Left hindlimb (tissue), 1 donor: ENCODE measurements at places on chromosomes 6 and 20.

- no peak for DNase-seq
Observed at GRCh38 chr6:3244003-3244831, 14.5 kb upstream of the PSMG4 start.

- no peak for DNase-seq
Observed at GRCh38 chr6:109466212-109466923, 10.8 kb upstream of the MICAL1 start.

DNA sequence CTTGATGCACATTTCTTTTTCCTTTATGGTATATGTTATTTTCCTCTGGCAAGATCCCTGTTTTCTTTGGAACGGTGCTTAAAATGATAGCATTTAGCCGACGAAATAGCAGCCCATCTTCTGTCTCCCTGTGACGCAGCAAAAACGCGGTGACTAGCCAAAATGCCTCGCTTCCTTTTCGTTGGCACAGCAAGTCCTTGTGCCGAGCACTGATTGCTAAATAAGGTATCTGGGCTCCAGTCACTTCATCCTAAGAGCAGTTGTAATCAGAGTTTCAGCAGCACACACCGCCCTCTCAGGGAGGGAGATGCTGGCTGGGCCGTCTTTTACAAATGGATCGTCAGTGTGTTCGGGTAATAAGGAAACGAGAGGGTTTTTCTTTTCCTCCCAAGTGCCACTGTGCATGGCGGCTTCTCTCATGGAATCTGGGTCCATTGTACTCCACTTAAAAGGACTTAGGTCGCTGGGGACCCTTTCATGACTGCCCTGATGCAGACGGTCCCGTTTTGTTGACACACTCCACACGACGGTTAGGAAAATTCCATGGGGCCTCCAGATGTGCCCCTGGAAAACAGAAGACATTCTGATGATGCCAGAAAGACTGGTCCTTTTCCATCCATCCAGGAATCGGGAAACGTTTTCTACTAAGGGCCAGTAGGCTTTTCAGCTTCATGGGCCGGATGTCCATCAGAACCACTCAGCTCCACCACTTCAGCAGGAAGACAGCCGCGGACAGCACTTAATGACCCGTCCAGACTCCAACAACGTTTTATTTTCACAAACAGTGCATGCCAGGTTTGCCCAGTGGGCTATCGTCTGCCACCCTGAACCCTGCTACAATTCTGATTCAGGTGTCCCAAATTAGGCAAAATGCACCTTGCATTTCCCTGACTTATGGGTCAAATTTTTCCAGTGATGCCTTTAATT lies 185.5 kb downstream of the CDH4 start:
- no peak for DNase-seq

- DNase-seq: no peak
Observed at GRCh38 chr6:95228636-95229035, 348.7 kb upstream of the MANEA start.

- no peak for DNase-seq
Observed at GRCh38 chr20:59985164-59985563, 26.9 kb downstream of the CDH26 start.

GRCh38 chr6:68738039-68738438 lies 103.0 kb downstream of the ADGRB3 start:
- DNase-seq: no peak

GRCh38 chr20:61030130-61030529 lies 221.9 kb upstream of the CDH4 start:
- no peak for DNase-seq

- DNase-seq: no peak
Observed at GRCh38 chr6:112384511-112384910, 37.4 kb downstream of the RFPL4B start.

DNA sequence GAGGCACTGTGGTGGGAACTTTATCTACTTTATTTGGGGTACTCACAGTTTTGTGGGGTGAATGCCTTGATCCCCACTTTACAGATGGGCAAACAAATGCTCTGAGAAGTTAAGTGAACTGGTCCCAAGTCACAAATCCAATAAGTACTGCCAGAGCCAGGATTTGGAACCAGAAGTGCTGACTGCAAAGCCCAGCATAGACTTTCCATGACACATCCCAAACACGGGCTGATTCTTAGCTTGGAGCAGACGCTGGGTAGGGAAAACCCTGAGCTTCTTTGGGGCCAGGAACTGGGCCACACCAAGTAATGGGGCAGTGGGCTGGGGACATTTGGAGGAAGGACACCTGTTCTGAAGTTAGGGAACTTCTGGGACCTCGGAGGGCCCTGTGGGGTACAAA lies 20.3 kb downstream of the RIN2 start:
- DNase-seq: no peak

GRCh38 chr6:111802015-111802414 lies 71.2 kb downstream of the FYN start:
- DNase-seq: no peak

- no peak for DNase-seq
Observed at GRCh38 chr20:56835829-56836550, 206.9 kb downstream of the TFAP2C start.

GRCh38 chr6:161434921-161435747 lies 161.3 kb upstream of the AGPAT4 start:
- no peak for DNase-seq

DNA sequence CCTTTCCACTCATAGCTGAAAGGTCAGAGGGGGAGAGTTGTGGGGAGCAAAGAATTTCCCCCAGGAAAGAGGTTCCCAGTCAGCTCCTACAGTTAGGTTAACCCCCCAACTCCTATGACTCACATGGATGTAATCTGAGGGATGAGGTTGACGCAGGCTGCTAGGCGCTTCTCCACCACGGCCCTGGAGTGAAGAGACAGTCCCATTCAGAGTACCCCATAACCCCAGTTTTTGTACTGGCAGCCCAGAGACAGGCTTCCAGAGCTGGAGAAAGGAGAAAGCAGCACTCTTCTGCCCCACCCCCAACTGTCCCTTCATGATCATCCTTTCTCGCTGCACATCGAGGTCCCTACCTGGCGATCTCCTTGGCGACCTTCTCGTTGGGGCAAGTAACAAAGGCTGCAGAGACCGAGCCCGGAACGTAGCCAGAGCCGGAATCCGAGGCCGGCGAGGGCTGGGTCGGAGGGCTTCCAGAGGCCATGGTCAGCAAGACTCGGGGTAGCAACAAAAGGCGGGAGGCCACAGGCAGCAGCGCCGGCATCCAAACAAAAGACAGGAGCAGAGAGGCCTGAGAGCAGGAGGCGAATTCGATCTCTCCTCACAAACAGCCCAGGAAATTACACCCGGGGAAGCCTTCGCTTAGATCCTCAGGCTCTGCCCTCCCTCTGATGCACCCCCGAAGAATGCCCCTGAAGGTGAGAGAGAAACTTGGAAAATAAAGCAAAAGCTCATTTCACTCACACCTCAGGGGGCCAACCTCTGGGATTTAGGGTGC lies 592 bp downstream of the CUTA start:
- DNase-seq: no peak

DNA sequence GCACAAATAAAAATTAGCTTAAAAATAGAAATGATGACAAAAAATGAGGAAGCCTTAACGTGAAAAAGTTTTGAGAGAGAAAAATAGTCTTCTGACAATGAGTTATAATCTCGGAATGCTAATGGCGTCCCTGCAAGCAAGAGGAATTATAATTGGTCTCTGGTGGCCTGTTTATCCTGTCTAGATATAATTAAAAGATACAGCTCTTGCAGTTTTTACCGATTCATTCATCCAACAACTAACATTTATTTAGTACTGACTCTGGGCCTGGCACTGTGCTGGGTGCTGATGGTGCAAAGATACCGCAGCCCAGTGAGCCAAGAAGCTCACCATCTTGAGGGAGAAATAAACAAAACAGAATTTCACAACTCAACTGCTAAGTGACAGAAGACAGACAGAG lies 31.6 kb upstream of the ANKRD60 start:
- DNase-seq: no peak

GRCh38 chr6:151054306-151054705 lies 185.5 kb upstream of the AKAP12 start:
- DNase-seq: peak; percentile 75

DNA sequence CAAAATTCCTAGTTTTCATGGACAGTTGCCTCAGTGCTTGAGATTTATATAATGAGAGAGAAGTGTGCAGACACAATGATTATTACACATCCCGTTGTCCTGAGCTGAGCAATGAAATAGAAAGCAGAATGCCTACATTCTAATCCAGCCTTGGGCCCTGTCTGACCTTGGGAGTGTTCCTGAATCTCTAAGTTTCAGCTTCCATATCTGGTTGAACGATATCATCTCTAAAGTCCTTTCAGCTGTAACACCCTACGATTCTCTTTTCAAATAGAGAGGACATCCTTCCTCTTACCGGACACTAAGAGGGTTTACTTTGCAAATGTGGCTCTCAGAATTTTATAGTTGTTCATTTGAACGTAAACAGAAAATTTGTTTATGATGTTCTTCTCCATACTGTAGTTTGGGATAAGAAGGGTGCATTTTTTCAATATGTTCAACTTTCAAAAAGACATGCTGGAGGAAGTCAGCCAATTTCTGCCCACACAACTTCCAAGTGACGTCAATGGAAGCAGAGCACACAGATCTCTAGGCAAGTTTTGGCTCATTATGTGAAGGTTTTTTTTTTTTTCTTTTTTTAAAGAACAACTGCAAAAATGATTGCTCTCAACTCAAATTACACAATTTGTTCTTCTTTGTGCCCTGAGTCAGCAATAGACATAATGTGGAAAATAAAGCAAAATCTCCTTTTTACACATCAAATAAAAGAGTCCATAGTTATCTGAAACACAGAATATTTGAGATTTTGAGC lies 50.4 kb downstream of the PDE7B start:
- peak; percentile 79 for DNase-seq

GRCh38 chr6:45838996-45839395 lies 176.7 kb downstream of the CLIC5 start:
- no peak for DNase-seq

- no peak for DNase-seq
Observed at GRCh38 chr6:108710551-108710950, 137.7 kb upstream of the ARMC2 start.

DNA sequence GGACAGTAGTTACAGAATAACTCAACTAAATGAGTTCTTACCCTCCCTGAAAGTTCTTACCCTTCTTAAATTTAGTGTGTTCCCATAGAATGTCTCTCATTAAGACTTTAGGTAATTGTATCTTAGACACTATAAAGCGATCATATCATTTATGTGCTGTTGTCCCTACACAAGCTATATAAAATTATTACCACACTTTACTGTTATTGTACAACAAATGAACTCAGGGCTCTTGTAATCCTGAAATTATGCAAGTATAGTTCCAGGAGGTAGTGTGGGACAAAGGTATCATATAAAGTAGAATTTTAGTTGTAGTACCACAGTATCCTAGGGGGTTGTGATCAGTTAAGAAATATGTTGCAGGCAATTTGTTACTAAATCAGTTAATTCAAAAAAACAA lies 167.4 kb upstream of the CARMIL1 start:
- no peak for DNase-seq

DNA sequence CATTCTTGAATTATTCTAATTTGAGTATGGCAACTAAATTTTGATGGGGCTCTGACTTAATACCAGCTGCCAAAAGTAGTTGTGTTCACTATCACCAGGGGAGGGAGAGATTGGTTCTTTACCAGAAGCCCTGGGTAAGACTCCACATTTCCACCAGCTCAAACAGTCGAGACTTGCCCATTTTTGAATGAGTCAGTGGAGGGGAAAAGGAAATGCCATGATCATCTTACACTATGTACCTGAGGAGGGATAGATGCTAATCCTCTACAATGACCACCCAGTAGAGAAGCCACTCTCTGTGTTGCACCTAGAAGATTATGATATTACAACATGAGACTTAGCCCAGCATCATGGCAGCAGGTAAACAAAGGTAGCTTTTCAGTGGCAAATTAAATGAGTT lies 77.0 kb upstream of the SGK1 start:
- DNase-seq: no peak

- DNase-seq: peak; percentile 76
Observed at GRCh38 chr20:51360451-51361201, 181.9 kb downstream of the NFATC2 start.

DNA sequence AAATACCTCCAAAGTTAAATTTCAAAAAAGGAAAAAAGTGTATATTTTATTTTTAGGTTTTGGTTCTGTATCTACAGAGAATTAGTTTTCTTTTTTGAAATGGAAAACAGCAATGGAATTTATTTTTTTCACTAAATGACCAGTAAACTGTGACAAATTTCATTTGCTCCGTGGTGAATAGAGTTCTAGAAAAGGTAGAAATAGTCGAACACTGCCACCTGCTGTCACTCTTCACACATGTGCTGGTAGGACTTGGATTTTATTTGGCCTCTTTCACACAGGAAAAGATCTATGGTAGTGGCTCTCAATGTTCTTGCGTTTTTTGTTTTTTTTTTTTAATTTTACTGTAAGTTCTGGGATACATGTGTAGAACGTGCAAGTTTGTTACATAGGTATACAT lies 312.5 kb downstream of the EYA4 start:
- no peak for DNase-seq

GRCh38 chr6:105797983-105798453 lies 288.1 kb upstream of the PRDM1 start:
- DNase-seq: no peak

DNA sequence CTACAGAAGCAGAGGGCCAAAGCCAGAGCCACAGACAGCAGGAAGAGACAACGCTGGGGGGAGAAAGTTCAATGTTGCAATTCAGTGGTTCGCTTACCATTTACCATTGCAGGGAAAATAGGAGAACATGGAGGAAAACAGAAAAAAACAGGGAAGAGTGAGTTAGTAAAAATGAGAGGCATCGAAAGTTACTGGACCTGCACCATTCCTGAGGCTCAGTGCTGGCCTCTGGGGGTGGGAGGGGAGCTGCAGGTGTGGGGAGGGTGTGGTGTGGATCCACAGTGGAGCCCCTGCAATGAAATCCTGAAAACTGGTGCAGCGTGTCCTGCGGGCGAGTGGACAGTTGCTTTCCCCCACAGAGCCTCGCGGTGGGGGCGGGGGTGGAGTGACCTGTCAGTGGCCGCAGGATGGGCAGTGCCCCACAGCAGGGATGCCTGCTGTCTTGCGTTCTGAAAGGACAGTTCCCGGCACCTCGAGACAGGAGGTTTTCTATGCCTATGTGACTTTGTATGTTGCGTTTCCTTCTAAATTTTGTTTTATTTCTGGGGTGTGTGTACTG lies 5.7 kb downstream of the TMEM181 start:
- no peak for DNase-seq

DNA sequence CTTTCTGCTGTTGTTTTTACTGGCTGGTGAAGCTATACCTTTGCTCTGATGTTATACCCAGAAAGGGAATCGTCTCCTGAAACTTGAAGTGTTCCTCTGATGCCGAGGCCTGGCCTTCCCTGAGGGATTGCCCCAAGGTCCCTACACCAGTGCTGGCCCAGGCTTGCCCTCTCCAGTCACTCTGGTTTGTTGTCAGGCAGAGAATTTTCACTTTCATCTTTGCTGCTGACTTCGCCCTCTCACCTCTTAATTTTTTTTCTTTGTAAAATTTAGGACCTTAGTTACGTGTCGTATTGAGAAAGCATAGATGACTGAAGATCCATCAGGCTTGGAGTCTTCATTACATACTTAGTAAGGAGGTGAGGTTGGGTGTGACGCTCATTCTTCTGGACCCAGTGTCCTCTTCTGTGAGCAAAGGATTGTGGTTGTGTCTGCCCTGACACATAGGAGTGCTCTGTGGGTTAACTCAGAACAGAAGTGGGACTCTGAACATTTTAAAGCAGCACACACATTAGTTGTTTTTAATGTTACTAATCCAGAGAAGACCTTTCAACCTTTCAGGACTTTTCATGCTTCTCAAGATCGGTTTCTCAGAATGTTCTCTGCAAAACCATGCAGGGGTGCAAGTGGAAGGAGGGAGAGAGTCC lies 45.4 kb downstream of the TULP4 start:
- DNase-seq: no peak

GRCh38 chr6:105750089-105750488 lies 336.0 kb upstream of the PRDM1 start:
- DNase-seq: no peak
